CD4-positive, alpha-beta T cell treated with Interleukin-4 for 4 hours (primary cell): ENCODE measurements at places on chromosomes 6 and 20.

GRCh38 chr6:132932588-132932987 is 118.2 kb downstream of the RPS12 start:
- no peak for DNase-seq

- no peak for DNase-seq
Observed at GRCh38 chr6:15675536-15676220, 12.8 kb upstream of the DTNBP1 start.

DNA sequence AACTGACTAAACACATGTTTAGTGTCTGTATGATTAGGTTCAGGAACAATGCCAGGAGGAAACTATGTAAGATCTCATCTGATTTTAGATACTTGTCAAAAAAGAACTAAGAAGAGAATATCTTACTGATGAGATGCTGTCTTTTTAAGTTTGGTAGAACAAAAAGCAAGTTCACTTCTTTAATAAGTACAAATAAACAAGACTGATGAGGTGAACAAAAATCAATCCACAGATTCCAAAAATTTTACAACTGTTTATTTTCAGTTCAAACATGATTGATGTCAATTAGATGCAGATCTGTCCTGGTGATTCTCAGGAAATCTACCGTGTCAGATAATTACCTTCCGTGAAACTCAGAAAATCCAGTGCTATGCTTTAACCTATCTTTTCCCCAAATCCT is 24.9 kb downstream of the EPHA7 start:
- no peak for DNase-seq

GRCh38 chr20:50762435-50763220 is 31.2 kb downstream of the PARD6B start:
- DNase-seq: no peak

GRCh38 chr20:62201173-62202082 is 18.6 kb downstream of the MTG2 start:
- DNase-seq: no peak
